ENCODE measurements at places on chromosomes 3 and 15. TPM values are rescaled to one million over a fixed set of nuclear protein-coding genes. Genes with fewer than 3 reads are reported as not detected.

DNA sequence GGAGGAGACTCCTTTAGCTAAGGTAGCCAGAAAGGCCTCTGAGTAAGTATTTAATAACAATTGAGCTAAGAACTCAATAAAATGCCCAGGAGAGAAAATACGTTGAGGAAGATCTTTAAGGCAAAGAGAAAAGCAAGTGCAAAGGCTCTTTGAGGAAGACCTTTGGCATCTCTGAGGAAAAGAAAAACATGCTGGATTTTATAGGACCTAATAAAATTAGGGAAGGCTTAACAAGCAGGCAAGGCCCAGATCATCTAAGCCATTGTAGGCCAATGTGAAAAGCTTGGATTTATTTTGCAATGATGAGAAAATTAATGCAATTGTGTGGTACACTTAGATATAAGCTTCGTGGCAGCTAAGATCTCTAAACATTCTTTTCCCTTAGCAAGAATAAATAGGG, 75.7 kb downstream of the P3H2 start:
- no peak for DNase-seq

GRCh38 chr3:149621218-149622005, 36.4 kb downstream of the WWTR1 start:
- no peak for DNase-seq

Gene ISLR2
- polyA plus RNA-seq = 30.2 TPM

- no peak for DNase-seq
Measured at GRCh38 chr15:31508656-31509055, 182.0 kb downstream of the KLF13 start.

Gene SLC24A5
- polyA plus RNA-seq = not detected

Gene BCL2A1
- polyA plus RNA-seq = not detected

All from brain (organoid and tissue), 16 donors.